H9 (cell line): ENCODE measurements at places on chromosomes 6 and 20. TPM values are rescaled to one million over a fixed set of nuclear protein-coding genes. Genes with fewer than 3 reads are reported as not detected.

DNA sequence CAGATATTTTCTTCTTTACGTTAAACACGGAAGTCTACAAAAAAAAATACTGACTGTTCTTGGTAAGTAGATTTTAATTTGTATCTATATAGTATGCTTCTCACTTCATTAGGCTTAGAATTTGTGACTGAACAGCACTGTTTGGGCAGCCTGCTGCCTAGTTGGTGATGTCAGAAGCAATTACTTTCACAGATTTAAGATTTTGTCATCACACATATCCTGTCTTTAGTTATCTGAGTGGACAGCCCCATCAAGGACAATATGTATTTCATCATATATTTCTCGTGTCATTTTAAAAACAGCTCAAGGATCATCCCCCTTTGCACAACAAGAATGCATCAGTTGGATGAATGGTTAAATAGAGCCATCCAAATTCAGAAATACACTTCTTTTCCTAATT is 338.4 kb upstream of the CITED2 start:
- DNase-seq, result no peak
- H3K36me3 ChIP-seq, result no peaks in the 10 kb centered on the region
- no peak overlapping the region for H3K4me3 ChIP-seq
- H3K27me3 ChIP-seq, result no peaks in the 10 kb centered on the region
- no peaks in the 10 kb centered on the region for H3K4me1 ChIP-seq

GRCh38 chr20:41329435-41330342 is 10.9 kb upstream of the LPIN3 start:
- DNase-seq, result no peak
- H3K36me3 ChIP-seq, result no peaks in the 10 kb centered on the region
- no peaks in the 10 kb centered on the region for H3K27me3 ChIP-seq
- H3K27ac ChIP-seq, result no peak overlapping the region
- H3K4me1 ChIP-seq, result no peaks in the 10 kb centered on the region

DNA sequence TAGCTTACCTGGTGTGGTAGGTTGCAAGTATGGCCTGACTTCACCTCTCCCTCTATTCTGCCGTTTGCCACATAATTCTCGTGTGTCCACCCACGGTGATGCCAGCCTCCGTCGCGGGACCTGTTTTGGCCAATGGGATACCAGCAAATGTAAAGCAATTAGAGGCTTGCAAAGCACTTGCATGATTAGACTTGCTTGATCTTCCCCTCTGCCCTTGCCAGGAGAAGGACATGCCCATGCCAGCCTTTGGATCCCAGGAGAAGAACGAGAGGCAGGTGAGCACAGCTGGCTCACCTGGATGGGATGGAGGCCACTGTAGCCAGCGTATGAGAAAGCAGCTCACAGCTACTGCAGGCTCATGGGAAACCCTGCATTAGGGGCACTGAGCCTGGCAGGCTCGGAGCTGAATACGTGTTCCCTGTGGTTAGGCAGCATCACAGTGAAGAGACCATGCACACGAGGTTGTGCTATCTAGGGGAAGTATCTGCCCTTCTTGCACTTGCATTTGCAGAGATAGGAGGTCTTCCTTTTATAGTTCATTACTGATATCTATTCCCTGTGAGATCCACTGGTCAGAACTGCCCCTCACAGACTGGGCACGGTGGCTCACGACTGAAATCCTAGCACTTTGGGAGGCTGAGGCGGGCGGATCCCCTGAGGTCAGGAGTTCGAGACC is 62.4 kb downstream of the TMEM242 start:
- no peaks in the 10 kb centered on the region for H3K4me1 ChIP-seq
- no peaks in the 10 kb centered on the region for H3K27me3 ChIP-seq
- no peak for DNase-seq
- no peak overlapping the region for H3K27ac ChIP-seq
- H3K36me3 ChIP-seq, result no peaks in the 10 kb centered on the region

DNA sequence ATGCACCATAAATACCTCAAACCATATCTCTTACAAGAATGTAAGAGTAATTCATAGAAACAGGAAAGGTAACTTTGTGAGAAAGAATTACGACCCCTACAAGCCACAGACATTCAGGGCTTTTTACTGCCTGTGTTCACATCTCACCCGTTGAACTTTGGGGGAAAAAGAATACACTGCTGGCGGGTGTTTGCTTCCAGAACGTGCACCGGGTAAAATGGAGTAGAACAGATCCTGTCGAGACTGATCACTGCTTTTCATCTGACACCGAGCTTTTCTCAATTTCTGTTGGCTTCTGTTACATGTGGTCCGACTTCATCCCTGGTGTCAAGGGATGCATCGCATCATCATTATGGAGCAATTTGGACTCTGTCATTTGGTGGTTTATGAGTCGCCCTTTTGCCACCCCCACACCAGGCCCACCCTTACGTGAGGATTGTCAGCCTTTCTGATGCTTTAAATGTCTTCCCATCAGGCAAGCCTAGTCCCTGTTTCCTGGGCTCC is 219.2 kb upstream of the ZFP64 start:
- H3K4me1 ChIP-seq, result no peaks in the 10 kb centered on the region
- H3K4me3 ChIP-seq, result no peak overlapping the region
- no peak for DNase-seq
- H3K36me3 ChIP-seq, result no peaks in the 10 kb centered on the region; the same call in 2 of the 3 replicates

DNA sequence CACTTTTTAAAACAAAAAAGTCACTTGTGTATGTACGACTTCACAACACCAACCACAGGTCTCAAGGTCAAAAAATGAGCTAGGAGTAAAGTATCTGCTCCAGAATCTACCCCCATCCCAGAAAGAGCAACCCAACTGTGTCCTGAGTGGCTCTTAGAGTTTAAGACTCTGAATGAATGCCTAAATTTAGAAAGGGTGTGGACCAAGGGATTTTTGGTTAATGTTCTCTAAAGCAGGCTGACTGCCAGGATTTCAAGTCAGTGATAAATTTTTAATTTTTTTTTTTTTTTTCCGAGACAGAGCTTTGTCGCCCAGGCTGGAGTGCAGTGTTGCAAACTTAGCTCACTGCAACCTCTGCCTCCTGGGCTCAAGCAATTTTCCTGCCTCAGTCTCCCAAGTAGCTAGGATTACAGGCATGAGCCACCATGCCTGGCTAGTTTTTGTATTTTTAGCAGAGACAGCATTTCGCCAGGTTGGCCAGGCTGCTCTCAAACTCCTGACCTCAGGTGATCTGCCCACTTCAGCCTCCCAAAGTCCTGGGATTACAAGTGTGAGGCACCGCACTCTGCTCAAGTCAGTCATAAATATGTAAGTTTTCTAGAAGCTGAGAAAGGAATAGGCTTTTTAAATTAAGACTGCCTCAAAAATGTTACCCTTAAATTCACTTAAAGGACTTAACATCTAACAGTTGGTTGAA is 20.2 kb downstream of the STAU1 start:
- H3K36me3 ChIP-seq, result peaks cover 5% of the 10 kb centered on the region; the same call in 2 of the 3 replicates
- no peak overlapping the region for H3K27ac ChIP-seq
- H3K27me3 ChIP-seq, result no peaks in the 10 kb centered on the region

DNA sequence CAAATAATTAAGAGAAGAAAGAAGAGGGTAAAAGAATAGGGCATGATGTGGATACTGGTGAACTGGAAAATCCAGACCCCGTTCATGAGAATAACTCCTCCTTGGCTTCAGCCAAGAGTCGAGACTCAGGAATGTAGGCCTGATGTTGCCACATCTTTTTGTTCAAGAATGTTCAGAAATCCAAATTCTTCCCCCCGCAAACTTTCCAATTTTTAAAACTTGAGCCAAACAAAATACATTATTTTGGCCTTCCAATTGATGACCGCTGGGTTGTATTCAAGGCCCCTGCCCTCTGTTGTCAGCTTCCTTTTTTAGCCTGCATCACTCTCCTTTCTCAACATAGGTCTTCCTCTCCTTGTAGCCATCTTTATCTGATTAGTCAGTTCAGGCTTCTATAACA is 106.1 kb downstream of the TNFAIP3 start:
- H3K27me3 ChIP-seq, result no peaks in the 10 kb centered on the region
- H3K4me1 ChIP-seq, result no peaks in the 10 kb centered on the region
- no peaks in the 10 kb centered on the region for H3K36me3 ChIP-seq
- H3K27ac ChIP-seq, result no peak overlapping the region
- no peak for DNase-seq

DNA sequence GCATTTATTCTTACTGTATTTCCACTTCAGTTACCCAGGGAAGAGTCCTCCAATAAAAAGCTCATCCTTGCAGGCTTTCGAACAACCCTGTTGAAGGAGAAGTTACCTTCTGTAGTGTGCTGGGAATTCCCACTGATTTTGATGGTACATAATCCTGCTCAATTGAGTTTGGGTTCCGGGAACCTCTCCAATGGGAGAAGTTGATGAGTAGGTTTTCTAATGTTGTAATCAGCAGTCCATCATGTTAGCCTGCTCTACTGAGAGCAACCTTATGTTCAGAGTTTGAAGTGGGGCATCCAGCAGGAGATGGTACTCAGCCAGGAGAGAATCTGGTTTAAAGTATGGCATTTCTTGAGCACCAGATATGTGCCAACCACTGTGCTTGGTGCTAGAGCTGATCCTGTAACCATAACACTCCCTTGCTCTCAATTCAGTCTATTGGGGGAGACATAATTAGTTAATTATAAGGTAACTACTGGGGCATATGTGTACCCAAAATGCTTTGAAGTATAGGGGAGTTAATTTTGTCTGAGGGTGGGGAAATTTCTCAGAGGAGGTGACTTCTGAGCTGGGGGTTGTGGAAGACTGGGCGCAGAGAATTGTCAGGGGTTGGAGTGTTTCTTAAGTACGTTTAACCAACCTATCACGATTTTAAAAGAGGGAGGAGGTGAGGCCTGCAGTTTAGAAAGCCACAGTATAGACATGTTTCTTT is 2.1 kb downstream of the TOP1 start:
- H3K4me1 ChIP-seq, result peaks cover 9% of the 10 kb centered on the region
- no peak overlapping the region for H3K27ac ChIP-seq
- H3K4me3 ChIP-seq, result peak overlapping the region; percentile 88
- peaks cover 41% of the 10 kb centered on the region for H3K36me3 ChIP-seq
- DNase-seq, result no peak
- peaks cover 7% of the 10 kb centered on the region; the same call in 1 of the 2 replicates for H3K27me3 ChIP-seq

GRCh38 chr20:539191-539590 is 4.4 kb downstream of the CSNK2A1 start:
- H3K36me3 ChIP-seq, result peaks cover 32% of the 10 kb centered on the region
- no peak overlapping the region for H3K27ac ChIP-seq
- H3K4me1 ChIP-seq, result 0 out of 2 replicates have a peak, but pooled peaks cover 6% of the 10 kb centered on the region
- no peak for DNase-seq
- no peaks in the 10 kb centered on the region for H3K27me3 ChIP-seq

GRCh38 chr6:148891405-148891783 is 144.6 kb downstream of the UST start:
- H3K4me3 ChIP-seq, result no peak overlapping the region
- H3K36me3 ChIP-seq, result peaks cover 17% of the 10 kb centered on the region
- no peaks in the 10 kb centered on the region for H3K4me1 ChIP-seq
- H3K27ac ChIP-seq, result no peak overlapping the region
- H3K27me3 ChIP-seq, result no peaks in the 10 kb centered on the region

C6orf141 gene
- 35.9 and 40.1 TPM in 2 replicates for total RNA-seq

CCN5 gene
- not detected in 2 replicates for total RNA-seq

SLC22A7 gene
- not detected in 2 replicates for total RNA-seq

RNF39 gene
- 0.26 and 0.39 TPM in 2 replicates for total RNA-seq

KCNK5 gene
- total RNA-seq, result 30.0 and 31.8 TPM in 2 replicates

HEY2 gene
- 5.6 and 6.6 TPM in 2 replicates for total RNA-seq
